ENCODE measurements at places on chromosomes 16 and 17.

DNA sequence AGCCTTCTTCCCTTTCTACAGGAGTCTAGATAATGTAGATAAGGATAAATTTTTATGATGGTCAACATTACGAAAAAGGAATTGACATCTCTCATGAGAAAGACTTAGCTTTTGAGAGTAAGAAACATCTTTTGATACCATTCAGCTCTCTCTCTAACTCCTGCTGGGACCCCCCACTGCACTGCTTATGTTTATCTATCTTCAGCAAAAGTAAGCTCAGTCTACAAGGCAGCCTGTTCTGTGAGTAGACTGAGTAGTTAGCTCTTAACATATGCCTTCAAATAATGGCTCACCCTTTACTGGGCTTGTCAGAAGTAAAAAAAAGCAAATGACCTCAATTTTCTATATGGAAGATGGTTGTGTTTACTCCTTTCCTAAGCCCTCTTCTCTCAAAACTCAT, 372.2 kb upstream of the CDH11 start:
- DNase-seq = no peak

- DNase-seq = peak; percentile 69
These were observed 25.9 kb upstream of the EFCAB13 start for GRCh38 chr17:47297661-47298400.

- peak; percentile 10 for DNase-seq
These were observed 211.3 kb downstream of the CA10 start for GRCh38 chr17:51947160-51947735.

GRCh38 chr16:88697831-88698615, 8.2 kb downstream of the RNF166 start:
- no peak for DNase-seq

DNA sequence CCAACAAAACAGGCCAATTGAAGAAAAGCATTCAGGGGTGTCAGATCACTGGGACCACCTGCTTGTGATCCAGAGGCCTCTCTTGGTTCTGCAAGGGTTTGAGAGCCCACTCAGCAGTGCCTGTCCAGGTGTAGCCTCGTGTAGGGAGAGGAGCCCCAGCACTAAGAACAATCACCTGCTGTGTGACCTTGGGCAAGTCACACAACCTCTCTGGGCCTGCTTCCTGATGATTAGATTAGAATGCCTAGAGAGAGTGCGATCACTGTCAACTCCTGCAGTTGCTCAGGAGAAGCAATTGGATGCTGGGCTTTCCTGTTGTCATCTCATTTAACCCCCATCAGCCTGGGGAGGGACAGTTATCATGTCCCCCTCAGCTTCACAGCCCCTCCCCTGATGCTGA, 10.2 kb downstream of the DLX3 start:
- no peak for DNase-seq

DNA sequence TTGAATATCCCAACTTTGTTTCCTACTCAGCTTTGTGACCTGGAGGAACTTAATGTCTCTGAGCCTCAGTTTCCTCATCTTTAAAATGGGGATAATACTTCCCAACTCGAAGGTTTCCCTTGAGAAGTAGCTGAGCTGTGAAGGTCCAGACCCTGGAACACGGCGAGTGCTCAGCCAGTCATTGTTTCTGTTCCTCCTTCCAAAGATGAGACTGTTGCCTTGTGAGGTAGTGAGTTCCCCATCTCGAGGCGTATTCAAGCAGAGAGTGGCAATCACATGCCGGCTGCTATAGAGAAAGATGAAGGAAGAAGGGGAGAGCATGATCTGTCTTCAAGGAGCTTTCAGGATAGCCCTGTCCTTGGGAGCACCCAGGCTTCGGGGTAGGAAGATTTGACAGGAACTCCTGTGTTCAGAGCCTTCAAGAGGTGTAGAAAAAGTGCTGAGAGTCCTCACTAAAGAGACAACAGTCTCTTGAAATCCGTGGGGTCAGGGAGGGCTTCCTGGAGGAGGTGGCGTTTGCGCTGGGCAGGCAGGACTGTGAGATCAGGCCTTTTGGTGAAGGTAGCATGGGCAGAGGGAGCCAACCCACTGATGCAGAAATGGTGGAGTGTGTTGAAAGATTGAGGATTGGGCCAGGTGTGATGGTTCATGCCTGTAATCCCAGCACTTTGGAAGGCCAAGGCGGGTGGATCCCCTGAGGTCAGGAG, 27.2 kb downstream of the SPNS2 start:
- no peak for DNase-seq

- DNase-seq = no peak
These were observed 67.5 kb downstream of the MARF1 start for GRCh38 chr16:15575293-15576049.

GRCh38 chr17:16975277-16975651, 3.3 kb upstream of the TNFRSF13B start:
- no peak for DNase-seq

GRCh38 chr16:31071861-31072260, 2.2 kb downstream of the ZNF668 start:
- DNase-seq = no peak

- no peak for DNase-seq
These were observed 19.5 kb downstream of the PMM2 start for GRCh38 chr16:8816967-8817655.

DNA sequence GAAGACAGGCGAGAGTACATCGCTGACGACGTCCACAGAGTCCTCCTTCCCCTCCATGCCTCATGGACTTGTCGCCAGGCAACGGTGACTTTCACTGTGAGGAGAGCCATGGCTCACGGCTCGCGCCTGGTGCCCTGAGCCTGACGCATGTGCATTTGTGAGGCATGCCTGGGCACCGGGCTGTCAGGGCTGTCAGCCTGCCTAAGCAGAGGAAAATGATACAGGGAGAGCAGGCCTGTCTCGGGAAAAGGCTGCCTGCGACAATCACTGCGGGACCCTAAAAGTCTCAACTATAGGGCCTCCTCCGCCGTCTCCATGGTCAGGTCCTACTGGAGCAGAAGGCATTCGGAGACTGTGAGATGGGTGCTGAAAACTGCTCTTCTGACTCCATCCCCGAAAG, 135.5 kb upstream of the WSB1 start:
- DNase-seq = no peak

DNA sequence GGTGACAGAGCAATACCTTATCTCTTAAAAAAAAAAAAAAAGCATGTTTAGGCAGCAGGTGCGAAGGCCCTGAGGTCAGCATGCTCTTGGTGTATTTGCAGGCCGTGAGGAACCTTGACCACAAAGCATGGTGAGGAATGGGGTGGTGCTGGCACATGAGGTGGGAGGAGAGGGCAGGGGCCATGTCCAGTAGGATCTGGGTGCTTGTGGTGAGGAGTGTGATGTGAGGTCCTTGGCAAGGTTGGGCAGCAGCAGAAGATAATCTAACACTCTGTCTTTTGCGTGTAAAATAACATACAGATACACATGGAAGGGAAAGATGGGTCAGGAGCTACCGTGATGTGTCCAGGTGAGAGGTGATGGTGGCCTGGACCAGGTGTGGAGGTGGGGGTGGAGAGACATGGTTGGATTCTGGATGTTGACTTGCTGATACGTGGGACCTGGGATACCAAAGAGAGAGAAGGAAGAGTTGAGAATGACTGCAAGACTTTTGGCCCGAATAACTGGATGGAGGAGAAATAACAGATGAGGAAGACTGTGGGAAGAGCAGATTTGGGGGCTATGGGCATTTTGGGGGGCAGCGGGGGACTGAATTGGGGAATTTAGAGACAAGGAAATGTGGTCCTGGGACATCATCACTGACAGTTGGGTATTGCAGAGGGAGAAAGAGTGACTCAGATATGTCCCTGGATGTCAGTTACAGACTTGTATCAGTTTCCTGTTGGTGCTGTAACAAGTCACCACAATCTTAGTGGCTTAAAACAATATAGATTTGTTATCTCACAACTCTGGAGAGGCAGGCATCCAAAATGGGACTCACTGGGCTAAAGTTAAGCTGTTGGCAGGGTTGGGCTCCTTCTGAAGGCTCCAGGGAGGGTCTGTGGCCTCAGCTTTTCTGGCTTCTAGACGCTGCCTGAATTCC, 274.9 kb downstream of the HAPSTR1 start:
- no peak for DNase-seq

- no peak for DNase-seq
These were observed 18.1 kb upstream of the TBX2 start for GRCh38 chr17:61381537-61381936.

GRCh38 chr17:78847052-78847451, 6.4 kb upstream of the USP36 start:
- no peak for DNase-seq

- DNase-seq = no peak
These were observed 12.5 kb downstream of the CDH13 start for GRCh38 chr16:82639263-82639662.

- no peak for DNase-seq
These were observed 268.7 kb upstream of the ASIC2 start for GRCh38 chr17:33561569-33562334.

GRCh38 chr16:87704754-87705353, 60.9 kb downstream of the KLHDC4 start:
- no peak for DNase-seq

DNA sequence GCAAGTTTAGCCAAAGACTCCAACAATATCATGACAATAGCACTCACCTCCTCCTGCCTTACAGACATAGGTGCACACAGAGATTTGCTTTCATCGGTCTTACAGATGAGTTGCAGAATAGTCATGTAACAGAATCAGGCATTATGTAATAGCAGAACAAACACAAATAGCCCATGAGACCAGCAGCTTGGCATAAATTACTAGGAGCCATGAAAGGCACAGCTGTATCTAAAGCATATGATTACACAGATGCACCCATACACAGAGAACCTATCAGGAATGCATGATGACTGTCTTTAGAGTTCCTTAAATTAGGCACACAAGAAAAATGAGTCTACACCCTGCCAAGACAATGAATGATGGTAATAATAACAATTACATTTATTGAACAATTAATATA, 342.0 kb upstream of the XYLT1 start:
- no peak for DNase-seq

DNA sequence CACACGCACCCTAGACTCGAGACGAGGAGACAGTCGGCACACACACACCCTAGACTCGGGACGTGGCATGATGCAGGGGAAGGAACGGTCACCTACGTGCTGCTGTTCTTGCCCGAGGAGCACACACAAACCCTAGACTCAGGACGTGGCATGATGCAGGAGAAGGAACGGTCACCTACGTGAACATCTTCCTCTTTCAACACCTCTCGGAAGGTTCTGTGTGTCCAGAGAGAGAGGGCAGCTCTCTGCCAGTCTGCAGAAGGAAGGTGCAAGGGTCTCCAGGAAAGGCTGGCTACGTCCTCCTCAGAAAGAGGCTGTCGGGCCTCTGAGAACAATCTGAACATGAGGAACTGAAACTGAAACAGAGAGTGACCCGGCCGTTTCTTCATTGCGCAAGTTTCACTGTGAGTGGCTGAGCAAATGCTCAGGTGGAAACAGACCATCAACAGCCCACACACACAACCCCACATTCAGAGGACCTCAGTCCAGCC, 43.4 kb downstream of the ZNF276 start:
- DNase-seq = no peak

GRCh38 chr17:75370286-75370915, 35.1 kb downstream of the GRB2 start:
- no peak for DNase-seq

GRCh38 chr16:65731833-65732232, 610.0 kb upstream of the CDH11 start:
- peak; percentile 19 for DNase-seq

DNA sequence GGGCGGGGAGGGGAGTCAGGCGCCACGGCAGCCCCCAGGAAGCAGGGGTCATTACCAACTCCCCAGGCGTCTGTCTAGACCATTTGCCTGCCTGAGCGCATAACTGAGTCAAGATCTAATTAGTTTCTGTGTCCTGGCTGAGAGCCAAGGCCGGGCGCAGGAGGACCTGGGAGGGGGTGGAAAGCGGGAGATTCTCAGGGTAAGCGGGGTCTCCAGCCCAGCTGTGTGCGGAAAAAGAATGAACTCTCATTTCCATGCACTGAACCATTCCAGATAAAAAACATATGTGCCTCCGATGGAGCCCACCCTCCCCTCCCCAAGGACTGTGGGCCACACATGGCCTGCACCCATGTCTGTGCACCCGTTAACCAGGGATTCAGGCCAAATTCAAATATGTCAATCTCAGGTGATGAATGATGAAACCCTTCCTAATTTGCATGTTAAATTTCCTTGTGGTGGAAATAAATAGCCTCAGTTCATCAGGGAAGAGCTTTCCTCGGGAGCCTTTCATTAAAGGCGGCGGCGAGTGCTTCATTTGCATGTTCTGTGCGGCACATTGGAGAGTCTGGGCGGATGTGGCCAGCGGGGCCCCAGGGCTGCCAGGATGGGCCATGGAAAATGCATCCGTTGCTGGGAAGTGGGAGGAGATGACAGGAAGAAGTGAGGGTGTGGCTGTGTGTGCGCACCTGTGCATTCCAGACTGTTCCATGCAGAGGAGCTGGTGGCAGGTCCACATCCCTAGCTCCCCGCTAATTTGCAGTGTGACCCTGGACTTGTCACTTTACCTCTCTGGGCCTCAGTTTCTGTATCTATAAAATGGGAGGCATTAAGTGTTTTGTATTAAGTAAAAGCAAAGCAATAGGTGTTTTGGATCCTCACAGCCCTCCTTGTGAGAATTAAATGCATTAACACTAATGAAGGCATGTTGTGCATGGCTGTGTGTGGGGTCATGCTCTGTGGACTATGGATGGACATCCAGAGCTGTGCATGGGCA, 151.1 kb downstream of the SDK2 start:
- no peak for DNase-seq

GRCh38 chr17:7885367-7886226, 3.0 kb upstream of the CHD3 start:
- peak; percentile 42 for DNase-seq

DNA sequence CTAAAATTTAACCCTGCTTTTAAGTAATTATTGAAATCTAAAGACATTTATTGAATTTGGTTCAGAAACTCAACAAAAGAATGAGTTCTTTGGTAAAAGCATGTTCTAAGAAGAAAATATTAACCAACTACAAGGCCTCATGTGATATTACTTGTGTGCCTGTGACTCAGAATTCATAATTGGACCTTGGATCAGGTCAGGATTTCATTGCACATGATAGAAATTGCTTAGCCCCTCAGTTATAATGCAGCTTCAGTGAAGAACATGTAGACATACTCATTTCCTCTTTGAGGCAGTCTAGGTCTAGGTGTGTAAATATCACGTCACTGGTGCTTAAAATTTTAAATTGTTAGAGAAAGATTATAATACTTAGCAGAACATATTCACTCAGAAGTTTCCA, 410.0 kb upstream of the SOX9 start:
- DNase-seq = no peak

GRCh38 chr16:89823087-89823823, 5.0 kb upstream of the SPIRE2 start:
- no peak for DNase-seq

GRCh38 chr17:9666461-9667050, 21.2 kb downstream of the USP43 start:
- no peak for DNase-seq

DNA sequence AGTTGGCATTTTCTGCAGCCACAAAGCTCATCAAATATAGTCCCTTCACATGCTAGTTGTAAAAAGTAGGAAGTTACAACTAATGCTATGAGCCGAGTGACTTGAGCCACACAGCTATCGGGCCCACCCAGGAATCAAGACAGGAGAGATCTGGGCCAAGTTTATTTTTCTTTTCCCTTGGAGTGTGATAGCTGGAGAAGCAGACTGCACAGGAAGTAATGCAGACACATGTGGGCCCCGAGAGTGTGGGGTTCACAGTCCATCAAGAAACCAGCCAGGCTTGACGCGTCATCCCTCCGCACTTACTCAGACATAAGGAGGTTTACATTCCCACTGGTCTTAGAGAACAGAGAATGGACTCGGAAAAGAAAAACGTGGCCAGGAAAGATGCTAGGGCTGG, 403.1 kb upstream of the CDH11 start:
- peak; percentile 51 for DNase-seq
